ENCODE measurements at places on chromosomes 12 and 14. TPM values are rescaled to one million over a fixed set of nuclear protein-coding genes. Genes with fewer than 3 reads are reported as not detected.

DNA sequence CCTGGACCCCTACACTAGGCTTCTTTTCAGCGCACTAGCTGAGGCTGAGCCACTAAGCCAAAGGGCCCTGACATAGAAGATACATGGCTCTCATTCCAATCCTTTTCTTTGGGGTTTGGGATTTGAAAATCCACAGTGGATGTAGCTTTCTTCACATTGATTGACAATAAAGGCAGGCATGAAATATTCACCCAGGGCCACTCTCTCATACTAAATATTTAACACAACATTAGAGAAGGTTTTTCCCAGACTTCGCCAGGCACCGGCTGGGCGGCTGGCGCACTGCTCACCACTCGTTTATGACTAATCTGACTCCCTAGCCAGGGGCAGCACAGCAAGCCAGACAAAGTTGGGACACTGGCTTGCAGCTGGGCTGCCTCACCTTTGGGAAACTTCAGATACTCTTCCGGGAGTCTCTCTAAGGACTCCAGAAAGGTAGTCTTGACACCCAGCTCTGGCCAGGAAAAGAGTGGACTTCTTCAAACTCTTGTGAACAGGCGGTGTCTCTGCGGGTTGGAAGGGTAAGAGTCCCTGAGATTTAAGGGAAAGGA, 699 bp upstream of the HOXC11 start:
- DNase-seq = no peak

- DNase-seq = no peak
Measured at GRCh38 chr12:119940897-119941296, 48.1 kb upstream of the BICDL1 start.

MMP17 gene
- 0.48 TPM for total RNA-seq

ACVRL1 gene
- total RNA-seq = not detected

ENDOU gene
- total RNA-seq = not detected

TXNDC16 gene
- total RNA-seq = 4.8 TPM

Data from activated CD4-positive, alpha-beta memory T cell treated with anti-CD3 and anti-CD28 coated beads for 36 hours (primary cell).